NCI-H2227 treated with DMSO at 0.1 percent for 48 hours (cell line): ENCODE measurements at places on chromosomes 6 and 20.

- no peak for DNase-seq
These were observed 62.7 kb upstream of the TRAF3IP2 start for GRCh38 chr6:111668410-111668809.

DNA sequence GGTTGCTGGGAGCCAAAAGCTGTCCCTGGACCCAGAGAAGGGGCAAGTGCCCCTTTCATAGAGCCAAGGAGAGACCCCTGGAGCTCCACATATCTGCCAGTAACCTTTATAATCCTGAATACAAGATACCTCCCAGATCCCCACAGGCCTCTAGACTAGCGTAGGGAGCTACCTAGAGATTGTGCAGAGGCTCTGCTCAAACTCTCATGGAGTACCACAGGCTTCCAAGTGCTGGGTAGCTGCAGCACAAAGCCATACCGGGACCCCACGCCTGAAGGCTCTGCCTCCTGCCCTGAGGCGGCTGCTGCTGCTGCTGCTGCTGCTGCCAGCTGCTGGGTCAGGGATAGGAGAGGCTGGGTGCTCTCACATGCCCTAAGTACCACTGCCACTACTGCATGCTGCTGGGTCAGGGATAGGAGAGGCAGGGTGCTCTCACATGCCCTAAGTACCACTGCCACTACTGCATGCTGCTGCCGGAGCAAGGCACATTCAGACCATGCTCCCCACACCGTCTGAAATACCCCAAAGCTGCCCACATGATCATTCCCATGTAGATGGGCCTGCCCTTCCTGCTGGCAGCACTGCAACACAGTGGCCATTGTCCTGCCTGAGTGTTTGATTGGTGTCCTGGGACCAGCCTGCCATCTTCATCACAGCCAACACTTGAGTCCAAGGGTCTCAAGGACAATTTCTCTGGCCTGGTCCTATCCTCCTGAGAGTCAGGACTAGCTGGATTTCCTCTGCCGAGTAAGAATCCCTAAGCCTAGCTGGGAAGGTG, 1434.3 kb upstream of the ADGRB3 start:
- no peak for DNase-seq

GRCh38 chr6:35718911-35719381, 17.9 kb upstream of the ARMC12 start:
- no peak for DNase-seq

- no peak for DNase-seq
These were observed 699.3 kb downstream of the RNF144B start for GRCh38 chr6:19086480-19086879.

- no peak for DNase-seq
These were observed 83.1 kb downstream of the CNBD2 start for GRCh38 chr20:36051318-36052116.
